ENCODE measurements at places on chromosomes 11 and 22.

DNA sequence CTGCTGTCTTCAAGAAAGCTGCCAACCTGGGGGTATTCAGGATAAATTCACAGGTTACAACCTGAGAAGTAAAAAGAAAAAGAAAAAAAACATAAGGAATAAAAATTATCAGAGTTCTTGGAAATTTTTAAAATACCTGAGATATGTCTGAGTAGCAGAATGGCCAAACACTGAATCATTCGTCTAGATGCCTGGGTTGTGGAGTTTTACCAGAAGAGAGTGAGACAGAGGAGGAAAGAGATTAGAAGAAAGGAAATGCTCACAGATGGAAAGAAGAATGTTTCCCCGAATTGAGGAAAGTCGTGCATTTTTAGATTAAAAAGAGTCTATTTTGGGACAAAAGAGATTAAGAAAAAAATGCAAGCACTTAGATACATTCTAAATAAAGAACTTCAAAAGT lies 1026.7 kb downstream of the TBC1D22A start:
- no peak for DNase-seq

GRCh38 chr11:63811522-63811921 lies 1.7 kb upstream of the SPINDOC start:
- no peak for DNase-seq

- no peak for DNase-seq
Observed at GRCh38 chr11:2380807-2381350, 3.8 kb downstream of the CD81 start.

DNA sequence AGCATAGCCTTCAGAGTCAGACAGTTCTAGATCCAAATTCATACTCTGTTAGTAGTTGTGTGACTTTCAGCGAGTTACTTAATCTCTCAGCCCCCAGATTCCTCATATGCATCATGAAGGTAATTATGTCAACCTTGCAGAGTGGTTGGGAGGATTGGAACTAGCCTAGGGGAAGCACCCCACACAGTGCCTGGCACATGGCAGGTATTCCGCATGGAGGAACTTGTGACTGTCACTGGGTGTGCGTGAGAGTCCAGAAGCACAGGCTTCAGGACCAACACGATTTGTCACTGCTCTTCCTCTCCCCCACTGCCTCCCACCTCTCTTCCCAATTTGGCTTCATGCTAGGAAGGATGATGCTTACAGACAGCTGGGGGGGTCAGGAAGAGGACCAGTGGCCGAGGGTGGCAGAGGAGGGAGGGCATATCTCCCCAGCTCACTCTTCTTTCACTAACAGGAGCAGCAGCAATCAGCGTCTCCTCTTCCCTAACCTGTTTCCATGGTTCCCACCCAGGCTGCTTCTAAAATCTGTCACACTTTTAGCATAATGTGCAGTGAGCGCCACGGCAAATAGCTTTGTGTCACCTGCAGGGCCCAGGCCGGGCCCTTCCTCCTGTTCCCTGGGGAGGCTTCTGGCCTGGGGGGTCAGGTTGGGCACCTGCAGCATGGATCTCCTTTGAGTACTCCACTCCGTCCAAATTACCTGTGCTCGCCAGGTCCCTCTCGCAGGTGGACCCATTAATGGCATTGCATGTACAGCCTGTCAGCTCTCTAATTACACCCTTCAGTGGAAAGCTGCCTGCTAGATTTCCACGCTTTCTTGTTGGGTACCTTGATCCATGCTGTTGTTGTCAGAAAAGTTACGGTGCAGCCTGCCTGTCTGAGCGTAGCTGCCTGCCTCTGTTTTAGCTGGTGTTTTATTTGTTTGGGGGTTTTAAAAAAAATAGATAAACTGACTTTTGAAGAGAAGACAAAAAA lies 400.4 kb downstream of the NXPE2 start:
- no peak for DNase-seq

GRCh38 chr11:8038811-8039529 lies 42.0 kb upstream of the TUB start:
- DNase-seq = no peak

GRCh38 chr11:64444838-64445441 lies 86.0 kb downstream of the RPS6KA4 start:
- DNase-seq = no peak

- no peak for DNase-seq
Observed at GRCh38 chr11:20067665-20068064, 92.6 kb downstream of the DBX1 start.

- DNase-seq = no peak
Observed at GRCh38 chr11:65341856-65342255, 8.2 kb downstream of the DPF2 start.

GRCh38 chr11:848380-848931 lies 5.8 kb downstream of the TSPAN4 start:
- DNase-seq = peak; percentile 33

- DNase-seq = no peak
Observed at GRCh38 chr11:82959987-82960778, 58.6 kb downstream of the DDIAS start.

GRCh38 chr22:41762980-41763779 lies 37.3 kb upstream of the CCDC134 start:
- no peak for DNase-seq

DNA sequence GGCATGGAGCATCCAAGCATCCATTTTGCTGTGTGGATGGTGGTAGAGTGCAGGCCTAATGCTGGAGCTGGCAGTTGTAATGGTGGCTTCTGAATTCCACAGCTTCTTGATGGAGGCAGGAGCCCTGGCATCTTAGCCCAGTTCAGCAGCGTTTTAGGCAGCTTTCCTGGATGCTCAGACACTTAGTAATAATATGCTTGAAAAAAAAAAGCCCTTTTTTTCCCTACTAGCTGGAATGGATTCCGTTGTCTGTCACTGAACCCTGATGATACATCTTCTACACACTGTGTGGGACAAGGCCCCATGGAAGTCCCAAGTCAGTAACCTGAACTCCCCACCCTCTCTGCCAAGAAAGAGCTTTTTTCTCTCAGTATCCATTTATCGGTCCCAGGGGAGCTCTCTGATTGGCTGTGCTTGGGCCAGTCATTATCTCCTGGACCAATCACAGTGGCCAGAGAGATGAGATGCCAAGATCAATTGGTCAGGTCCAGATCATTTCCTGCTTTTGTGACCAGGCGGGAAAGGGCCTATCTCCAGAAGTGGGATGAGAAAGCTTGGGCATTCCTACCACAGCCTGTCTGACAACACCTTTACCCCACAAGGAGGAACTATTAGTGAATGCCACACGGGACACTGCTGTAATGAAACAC lies 34.2 kb downstream of the MCM5 start:
- no peak for DNase-seq

DNA sequence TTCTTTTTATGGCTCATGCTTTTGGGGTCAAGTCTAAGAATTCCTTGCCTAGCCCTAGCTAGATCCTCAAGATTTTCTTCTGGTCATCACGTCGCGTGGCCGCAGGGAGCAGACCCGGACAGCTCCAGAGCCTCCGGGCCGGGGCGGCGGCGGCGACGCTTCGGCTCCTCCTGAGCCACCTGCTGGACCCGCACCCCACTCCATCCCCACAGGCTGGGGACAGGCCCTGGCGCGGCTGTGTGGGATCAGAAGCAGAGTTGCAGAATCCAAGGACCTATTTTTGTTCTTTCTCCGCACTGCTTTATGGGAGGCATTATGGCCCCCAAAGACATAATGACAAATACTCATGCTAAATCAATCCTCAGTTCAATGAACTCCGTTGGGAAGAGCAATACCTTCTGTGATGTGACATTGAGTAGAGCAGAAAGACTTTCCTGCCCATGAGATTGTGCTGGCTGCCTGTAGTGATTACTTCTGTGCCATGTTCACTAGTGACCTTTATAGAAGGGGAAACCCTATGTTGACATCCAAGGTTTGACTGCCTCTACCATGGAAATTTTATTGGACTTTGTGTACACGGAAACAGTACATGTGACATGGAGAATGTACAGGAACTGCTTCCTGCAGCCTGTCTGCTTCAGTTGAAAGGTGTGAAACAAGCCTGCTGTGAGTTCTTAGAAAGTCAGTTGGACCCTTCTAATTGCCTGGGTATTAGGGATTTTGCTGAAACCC lies 12.4 kb upstream of the SCARF2 start:
- DNase-seq = no peak

DNA sequence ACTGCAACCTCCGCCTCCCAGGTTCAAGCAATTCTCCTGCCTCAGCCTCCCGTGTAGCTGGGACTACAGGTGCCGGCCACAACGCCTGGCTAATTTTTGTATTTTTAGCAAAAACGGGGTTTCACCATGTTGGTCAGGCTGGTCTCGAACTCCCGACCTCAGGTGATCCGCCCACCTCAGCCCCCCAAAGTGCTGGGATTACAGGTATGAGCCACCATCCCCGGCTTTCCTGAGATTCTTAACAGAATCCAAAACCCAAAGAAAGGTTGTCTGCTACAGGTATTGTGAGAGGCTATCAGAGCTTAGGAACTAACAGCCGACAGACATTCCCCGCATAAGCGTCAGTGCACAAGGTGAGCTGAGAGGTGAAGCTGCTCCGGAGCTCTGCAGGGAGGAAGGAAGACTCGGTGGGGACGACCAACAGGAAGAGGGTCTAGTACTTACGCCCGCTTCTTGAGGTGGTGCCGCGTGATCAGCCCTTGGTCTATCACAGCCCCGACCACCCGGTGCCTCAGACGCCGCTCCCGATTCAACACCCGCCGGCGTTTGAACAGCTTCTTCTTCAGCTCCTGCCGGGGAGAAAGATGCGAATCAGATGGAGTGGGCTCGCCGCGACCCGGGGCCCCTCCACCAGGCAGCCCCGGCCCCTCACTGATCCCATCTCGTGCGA lies 470 bp downstream of the C11orf98 start:
- no peak for DNase-seq

- no peak for DNase-seq
Observed at GRCh38 chr11:83054904-83055380, 16.8 kb downstream of the RAB30 start.

DNA sequence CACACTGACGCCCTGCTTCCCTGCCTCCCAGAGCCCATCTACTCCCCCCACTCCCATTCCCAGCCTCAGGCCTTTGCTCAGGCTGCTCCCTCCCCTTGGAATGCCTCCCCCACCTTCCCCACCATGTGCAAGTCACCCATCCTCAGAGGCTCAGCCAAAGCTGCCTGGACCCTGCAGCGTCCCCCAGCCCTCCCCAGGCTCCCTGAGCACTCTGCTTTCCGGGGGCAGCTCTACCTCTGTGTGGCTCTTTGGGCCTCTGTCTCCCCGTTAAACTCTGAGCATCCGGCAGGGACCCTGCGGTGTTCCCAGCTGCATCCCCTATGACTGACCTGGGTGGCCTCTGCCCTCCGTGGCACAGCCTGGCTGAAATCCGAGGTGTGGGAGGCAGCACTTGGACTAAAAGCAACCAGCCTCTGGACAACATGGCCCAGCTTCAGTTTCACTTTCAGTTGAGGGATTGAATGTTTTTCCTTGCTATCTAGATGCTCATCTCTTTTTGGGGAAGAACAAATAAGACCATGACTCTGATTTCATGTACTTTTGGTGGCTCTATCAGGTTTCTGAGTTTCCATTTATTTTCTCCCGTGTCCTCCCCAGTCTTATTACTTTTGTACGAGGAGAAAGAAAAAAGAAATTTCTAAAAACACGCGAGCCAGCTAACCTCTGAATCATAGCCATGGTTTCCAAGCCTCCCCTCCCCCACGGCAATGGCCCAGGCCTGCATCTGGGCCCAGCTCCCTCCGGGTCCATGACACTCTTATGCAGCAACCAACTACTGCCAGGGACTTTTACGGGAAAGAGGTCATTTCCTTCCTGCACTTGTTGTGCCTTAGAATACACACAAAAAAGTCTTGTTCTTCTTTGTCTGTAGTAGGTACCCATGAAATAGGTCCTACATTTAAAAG lies 3.8 kb downstream of the APOL3 start:
- peak; percentile 51 for DNase-seq

GRCh38 chr11:110757962-110758755 lies 45.9 kb upstream of the ARHGAP20 start:
- DNase-seq = no peak

DNA sequence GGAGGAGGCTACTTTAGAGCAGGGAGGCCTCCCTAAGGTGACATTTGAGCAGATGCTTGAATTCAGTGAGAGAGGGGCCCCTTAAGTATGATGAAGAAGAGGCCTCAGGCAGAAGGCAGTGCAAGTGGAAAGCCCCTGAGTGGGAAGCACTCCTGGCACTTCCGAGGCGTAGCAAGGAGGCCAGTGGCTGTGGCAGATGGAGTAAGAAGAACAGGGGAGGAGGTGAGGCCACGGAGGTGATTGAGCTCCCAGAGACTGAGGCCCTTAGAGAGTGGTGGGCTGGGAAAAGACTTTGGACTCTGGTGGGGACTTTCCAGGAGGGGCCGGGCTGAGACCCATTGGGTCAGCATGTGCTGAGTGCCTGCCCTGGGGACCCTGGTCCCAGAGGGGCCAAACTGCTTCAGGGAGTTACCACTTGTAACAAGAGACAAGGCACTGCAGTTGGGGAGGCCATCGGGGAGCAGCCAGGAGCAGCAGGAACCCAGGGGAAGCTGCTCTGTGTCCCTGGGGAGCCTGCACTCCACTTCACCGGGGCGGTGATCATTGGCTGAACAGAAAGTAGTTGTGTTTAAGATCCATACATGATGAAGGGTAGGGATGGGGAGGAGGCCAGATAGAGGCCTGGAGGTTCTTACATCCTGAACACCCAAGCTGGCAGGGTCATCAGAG lies 2.5 kb upstream of the CENPM start:
- DNase-seq = no peak

DNA sequence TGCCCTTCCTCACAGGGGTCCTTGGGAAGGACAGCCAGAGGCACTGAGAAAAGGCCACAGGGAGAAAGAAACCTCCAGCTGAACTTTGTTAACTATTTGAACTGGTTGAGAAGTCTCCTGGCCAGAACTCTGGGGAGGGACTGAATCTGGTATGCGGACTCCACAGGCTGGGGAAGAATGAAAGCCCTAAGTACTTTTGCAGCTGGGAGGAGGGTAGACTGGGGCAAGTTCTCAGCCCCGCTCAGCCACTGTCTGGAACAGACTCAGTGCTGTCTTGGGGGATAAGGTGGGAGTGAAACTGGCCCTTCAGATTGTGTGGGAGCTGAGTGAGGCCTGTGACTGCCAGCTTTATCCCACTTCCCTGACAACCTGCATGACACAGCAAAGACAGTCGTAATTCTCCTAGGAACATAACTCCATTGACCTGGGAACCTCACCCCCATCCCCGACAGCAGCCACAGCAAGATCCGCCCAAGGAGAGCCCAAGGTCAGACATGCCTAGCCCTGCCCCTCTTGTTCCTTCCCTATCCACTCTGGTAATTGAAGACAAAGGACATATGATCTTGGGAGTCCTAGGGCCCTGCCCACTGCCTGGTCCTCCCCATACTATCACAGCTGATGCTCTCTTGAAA lies 475.1 kb upstream of the CNTN5 start:
- DNase-seq = no peak
